BE2C (cell line): ENCODE measurements at places on chromosomes 4 and X.

DNA sequence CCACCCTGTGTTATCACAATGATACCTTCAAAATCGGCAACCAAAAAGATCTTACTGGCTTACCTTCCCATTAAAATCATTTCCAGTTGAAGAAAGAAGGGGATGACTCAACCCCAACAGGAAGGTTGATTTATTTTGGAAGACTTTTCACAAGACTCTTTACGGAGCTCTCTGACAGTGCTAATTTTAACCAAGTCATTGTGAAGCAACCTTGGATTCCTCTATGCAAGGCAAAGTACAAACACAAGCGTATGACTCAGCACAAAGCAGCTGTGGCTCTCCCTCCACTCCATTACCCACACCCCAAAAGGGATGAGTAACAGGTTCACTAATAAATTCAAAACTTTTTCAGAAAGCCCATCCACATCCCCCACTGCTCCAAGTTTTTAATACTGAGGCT is 213.8 kb upstream of the FGF13 start:
- DNase-seq, result no peak

DNA sequence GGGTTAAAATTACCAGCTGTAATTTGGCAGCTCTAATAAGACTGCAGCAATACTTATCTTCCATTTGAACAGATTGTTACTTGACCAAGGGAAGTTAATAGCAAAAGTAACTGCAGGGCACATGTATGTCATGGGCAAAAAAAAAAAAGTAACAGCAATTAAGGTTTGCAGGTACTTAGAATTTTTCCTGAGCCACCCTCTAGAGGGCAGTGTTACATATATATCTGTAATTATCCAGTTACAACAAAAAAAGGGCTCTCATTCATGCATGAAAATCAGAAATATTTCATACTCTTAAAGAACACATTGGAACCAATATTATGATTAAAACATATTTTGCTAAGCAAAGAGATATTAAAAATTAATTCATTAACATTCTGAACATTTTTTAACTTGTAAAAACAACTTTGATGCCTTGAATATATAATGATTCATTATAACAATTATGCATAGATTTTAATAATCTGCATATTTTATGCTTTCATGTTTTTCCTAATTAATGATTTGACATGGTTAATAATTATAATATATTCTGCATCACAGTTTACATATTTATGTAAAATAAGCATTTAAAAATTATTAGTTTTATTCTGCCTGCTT is 25.1 kb downstream of the XIAP start:
- peak; percentile 38 for DNase-seq

- no peak for DNase-seq
These were observed 26.4 kb downstream of the NIPAL1 start for GRCh38 chr4:48042979-48043461.

GRCh38 chrX:153638041-153638371 is 9.0 kb upstream of the DUSP9 start:
- no peak for DNase-seq

DNA sequence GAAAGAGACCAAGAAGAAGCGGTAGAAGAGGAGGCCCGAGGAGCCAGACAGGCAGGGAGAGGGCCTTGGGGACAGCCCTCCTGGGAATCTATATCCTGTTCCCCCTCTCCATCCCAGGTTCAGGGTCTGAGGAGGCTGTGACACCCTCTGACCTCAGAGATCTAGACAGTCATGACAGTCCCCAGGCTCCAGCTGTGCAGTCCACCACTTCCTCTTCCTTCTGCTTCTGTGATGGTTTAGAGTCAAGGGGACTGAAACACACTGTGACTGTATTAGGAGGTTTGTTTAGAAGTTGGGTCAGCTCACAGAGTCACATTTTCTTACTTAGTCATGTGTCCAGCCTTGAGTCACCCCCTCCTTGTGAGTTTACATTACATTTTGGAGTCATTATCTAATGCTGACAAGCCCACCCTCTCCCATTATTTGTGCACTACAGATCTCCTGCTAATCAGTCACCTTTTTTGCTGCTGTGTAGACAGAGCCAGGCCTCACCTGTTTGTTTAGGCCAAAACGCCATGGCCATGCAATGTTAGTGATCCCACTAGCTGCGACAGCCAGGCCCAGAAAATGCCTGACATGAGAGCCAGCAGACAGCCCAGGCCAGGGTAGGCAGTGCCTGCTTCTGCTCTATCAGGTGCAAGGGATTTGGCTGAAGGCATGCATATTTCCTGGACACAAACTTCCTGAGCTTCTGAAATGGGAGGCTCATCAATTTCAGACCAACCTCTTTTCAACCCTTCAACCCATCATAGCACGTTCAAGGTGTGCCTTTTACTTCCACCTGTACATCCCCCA is 26.0 kb downstream of the MANBA start:
- no peak for DNase-seq

- DNase-seq, result no peak
These were observed 116.1 kb downstream of the FAM53A start for GRCh38 chr4:1567808-1568581.

- DNase-seq, result no peak
These were observed 81.9 kb downstream of the PDLIM5 start for GRCh38 chr4:94533405-94534223.

DNA sequence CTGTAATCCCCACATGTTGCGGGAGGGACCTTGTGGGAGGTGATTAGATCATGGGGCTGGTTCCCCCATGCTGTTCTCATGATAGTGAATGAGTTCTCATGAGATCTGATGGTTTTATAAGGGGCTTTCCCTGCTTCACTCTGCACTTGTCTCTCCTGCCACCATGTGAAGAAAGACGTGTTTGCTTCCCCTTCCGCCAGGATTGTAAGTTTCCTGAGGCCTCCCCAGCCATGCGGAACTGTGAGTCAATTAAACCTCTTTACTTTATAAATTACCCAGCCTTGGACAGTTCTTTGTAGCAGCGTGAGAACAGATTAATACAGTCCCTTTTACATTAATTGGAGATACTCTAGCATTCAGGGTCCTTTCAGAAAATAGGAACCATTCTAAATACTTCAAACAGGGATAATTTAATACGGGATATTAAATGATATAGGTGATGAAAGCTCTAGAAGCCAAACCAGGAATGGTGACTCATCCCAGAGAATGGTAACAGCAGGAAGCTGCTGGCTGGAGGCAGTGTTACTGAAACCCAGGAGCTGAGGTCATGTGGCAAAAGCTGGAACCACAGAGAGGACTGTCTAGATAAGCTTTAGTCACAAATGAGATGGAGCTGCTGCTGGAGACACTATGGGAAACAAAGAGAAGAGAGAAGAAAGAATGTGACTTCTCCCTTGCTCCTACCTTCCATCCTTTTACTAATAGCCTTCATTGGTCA is 57.3 kb downstream of the GSTCD start:
- peak; percentile 63 for DNase-seq

GRCh38 chrX:154304846-154305245 is 9.3 kb downstream of the TKTL1 start:
- no peak for DNase-seq

- no peak for DNase-seq
These were observed 5.7 kb downstream of the MSX1 start for GRCh38 chr4:4864940-4865704.
